ENCODE measurements at places on chromosomes 5 and 9.

GRCh38 chr9:4413856-4414255, 76.4 kb upstream of the SLC1A1 start:
- no peak for DNase-seq

GRCh38 chr9:70963554-70963953, 157.9 kb downstream of the TRPM3 start:
- no peak for DNase-seq

DNA sequence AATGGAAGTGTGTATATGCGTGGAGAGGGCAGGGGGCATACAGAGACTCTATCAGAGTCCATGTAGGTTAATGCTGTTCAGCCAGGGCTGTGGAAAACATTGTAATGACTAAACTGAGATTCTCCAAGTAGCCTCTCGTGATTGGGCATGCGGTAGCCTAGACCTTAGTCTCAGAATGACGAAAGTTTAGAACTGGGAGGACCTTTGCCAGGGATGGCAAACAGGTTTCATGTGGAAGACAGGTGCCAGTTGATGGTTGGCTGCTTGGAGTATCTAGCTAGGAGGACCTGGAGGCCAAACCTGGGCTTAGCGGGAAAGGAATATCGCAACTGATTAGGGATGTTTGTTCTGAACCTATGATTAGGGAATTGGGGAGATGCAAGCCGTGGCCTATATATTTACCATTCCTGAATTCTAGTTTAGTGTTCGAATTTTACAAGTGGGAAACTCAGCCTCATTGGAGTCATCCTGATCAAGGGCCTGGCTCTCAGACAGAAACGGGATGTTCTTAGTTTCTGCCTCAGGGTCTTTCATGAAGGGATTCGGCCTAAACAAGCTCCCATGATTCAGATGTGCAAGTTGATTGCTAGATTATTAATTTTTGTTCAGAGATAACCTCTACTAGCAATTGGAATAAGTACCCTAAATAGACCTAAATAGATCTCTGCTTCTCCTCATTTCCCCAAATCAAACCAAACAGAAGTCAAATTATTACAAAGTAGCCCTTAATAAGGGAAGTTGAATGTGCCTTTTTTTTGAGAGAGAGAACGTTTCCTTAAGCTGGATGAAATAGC, 26.8 kb upstream of the TJP2 start:
- DNase-seq = no peak

- DNase-seq = no peak
Measured at GRCh38 chr5:61450493-61451279, 118.6 kb downstream of the ZSWIM6 start.

- no peak for DNase-seq
Measured at GRCh38 chr5:32343058-32343672, 30.4 kb upstream of the MTMR12 start.
